Activated CD4-positive, alpha-beta T cell treated with anti-CD3 and anti-CD28 coated beads, Interleukin-2, amount 10 ng/mL, durations not matched to agents 7 days and 5 days (primary cell): ENCODE measurements at places on chromosomes 13 and 19.
A peak's percentile ranks its signal among the peaks of the same experiment; 100 is the strongest.

DNA sequence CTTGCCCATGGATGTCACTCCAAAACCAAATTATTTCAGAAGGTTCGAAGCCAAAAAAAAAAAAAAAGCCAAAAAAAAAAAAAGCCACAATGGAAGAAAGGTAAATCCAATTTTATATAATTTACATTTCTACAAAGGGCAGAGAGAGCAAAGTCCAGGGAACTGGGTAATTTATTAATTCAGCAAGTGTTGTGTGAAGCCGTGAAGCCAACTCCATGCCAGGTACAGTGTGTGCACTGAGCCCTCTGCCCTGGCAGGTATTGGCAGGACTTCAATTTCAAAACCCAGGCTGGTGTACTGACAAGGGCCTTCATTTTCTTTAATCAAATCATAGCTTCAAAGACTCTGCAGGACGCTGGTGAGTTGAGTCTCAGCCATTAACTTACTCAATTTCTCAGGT is 5.5 kb upstream of the RFPL4A start:
- DNase-seq = no peak

DNA sequence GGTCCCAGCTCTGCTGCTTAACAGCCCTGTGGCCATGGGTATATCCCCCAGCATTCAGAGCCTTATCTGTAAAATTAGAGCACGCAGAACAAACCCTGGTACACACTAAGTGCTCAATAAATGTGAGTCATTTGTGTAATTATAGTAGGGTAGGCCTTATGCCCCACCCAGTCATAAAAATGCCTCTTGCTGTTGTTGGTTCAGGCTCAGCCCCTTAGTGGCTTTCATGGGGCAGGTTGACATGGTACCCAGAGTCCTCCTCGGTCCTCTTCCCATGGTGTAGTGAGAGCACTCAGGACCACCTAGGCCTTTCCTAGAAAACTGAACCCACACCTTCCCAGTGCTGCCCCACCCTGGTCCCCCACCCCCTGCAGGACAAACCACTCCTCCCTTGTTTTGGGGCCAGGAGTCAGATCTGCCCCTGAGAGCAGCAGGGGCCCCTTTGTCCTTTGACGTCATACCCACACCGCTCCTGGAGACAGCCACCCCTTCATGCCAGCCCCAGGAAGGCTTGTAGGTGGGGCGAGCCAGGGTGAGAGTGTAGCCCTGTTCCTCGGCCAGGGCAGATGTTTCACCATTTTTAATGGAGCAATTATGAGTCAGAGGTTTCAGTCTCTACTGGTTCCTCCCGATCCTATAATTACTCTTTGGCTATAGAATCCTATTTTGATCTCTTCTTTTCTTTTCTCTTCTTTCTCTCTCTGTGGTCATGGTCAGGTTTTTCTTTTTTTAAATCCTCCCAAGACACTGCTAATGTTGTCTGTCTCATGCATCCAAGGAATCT is 36.8 kb downstream of the ACTN4 start:
- peak; percentile 20 for DNase-seq

- DNase-seq = no peak
Measured at GRCh38 chr13:48319531-48320398, 16.2 kb downstream of the RB1 start.

- DNase-seq = no peak
Measured at GRCh38 chr19:51159656-51160055, 17.6 kb downstream of the SIGLEC7 start.
